T-cell (primary cell): ENCODE measurements at places on chromosomes 5 and 9. TPM values are rescaled to one million over a fixed set of nuclear protein-coding genes. Genes with fewer than 3 reads are reported as not detected.

PDCD1LG2 gene
- 0.40 TPM for total RNA-seq

DMRTA1 gene
- 0.06 TPM for total RNA-seq

NTRK2 gene
- total RNA-seq, result 0.05 TPM

SHROOM1 gene
- total RNA-seq, result 1.1 TPM

AFF4 gene
- 44.2 TPM for total RNA-seq

SPATA31D4 gene
- total RNA-seq, result not detected

CDH9 gene
- not detected for total RNA-seq

LCN12 gene
- total RNA-seq, result 2.2 TPM

DMRT2 gene
- not detected for total RNA-seq

C5orf15 gene
- 14.3 TPM for total RNA-seq

OLFM1 gene
- total RNA-seq, result not detected

TAF11L10 gene
- total RNA-seq, result not detected

RFX3 gene
- total RNA-seq, result 17.7 TPM

IL9 gene
- not detected for total RNA-seq

MLANA gene
- not detected for total RNA-seq

HSPB3 gene
- not detected for total RNA-seq

OBP2B gene
- not detected for total RNA-seq

GFI1B gene
- total RNA-seq, result 0.33 TPM

FGF18 gene
- 0.16 TPM for total RNA-seq

TAF1L gene
- total RNA-seq, result not detected

THBS4 gene
- total RNA-seq, result 0.53 TPM

SHC3 gene
- 0.18 TPM for total RNA-seq

DCANP1 gene
- not detected for total RNA-seq

FGF1 gene
- not detected for total RNA-seq

ATP10B gene
- total RNA-seq, result 0.07 TPM

CLIC3 gene
- 6.2 TPM for total RNA-seq

CDH6 gene
- total RNA-seq, result not detected

TXNDC8 gene
- total RNA-seq, result not detected

ZNF454 gene
- total RNA-seq, result not detected

CBY3 gene
- 0.50 TPM for total RNA-seq

CCL21 gene
- total RNA-seq, result not detected

GABRA1 gene
- not detected for total RNA-seq

SLC24A2 gene
- not detected for total RNA-seq

BHMT gene
- total RNA-seq, result 1.6 TPM

CNTNAP3B gene
- not detected for total RNA-seq

CER1 gene
- not detected for total RNA-seq

LCN10 gene
- total RNA-seq, result 1.8 TPM

IL4 gene
- 0.85 TPM for total RNA-seq

RORB gene
- not detected for total RNA-seq

POLR3G gene
- 0.88 TPM for total RNA-seq

OR1N2 gene
- total RNA-seq, result not detected

RPP25L gene
- 28.6 TPM for total RNA-seq

ADAMTSL2 gene
- total RNA-seq, result 0.16 TPM

FBP2 gene
- not detected for total RNA-seq

LCN15 gene
- not detected for total RNA-seq

SPINK9 gene
- total RNA-seq, result not detected

AGXT2 gene
- not detected for total RNA-seq

NIM1K gene
- 0.41 TPM for total RNA-seq

PCDHA10 gene
- total RNA-seq, result 0.07 TPM

AJM1 gene
- 7.5 TPM for total RNA-seq

ZDHHC11B gene
- 3.6 TPM for total RNA-seq

RGMB gene
- 15.6 TPM for total RNA-seq

DDX4 gene
- not detected for total RNA-seq

RNF183 gene
- not detected for total RNA-seq

THG1L gene
- total RNA-seq, result 9.4 TPM

PCDHGA11 gene
- total RNA-seq, result 0.44 TPM

TEK gene
- total RNA-seq, result not detected
